ENCODE measurements at places on chromosomes 1 and 21.

GRCh38 chr1:32350785-32351398, 11.4 kb downstream of the FAM229A start:
- peak; percentile 30 for DNase-seq

- no peak for DNase-seq
Observed at GRCh38 chr1:61519631-61520030, 205.3 kb downstream of the TM2D1 start.

GRCh38 chr1:55214934-55215193, 300 bp downstream of the USP24 start:
- DNase-seq = no peak

DNA sequence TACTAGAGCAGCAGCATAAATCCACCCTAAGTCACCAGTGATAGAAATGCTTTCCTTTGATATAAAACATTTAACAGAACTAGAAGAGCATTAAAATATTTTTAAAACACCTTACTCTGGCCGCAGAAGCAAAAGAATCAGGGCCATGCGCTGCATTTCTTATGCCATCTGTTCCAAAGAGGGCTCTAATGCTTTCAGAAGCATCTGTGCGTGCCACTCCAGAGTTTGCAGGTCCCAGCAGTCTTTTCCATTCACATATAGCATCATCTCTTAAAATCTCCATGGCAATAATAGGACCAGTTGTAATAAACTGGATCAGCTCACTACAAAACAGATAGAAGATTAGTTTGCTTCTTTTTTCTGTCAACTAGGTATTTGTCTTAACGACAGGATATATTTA, 69.2 kb downstream of the NME7 start:
- no peak for DNase-seq

DNA sequence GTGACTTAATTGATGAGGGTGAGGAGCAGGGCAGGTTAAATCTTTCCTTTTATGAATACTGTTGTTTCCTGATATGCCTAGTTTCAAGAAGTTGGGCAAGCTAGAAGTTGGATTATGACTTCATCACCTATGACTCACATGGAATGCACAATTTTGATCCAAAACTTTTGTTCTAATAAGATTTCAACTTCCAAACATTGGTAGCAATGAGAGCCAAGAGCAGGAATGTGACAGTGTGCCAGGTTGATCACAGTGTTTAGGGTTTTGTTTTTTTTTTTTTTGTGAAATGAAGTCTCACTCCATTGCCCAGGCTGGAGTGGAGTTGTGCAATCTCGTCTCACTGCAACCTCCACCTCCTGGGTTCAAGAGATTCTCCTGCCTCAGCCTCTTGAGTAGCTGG, 349.4 kb downstream of the DUSP10 start:
- DNase-seq = no peak

DNA sequence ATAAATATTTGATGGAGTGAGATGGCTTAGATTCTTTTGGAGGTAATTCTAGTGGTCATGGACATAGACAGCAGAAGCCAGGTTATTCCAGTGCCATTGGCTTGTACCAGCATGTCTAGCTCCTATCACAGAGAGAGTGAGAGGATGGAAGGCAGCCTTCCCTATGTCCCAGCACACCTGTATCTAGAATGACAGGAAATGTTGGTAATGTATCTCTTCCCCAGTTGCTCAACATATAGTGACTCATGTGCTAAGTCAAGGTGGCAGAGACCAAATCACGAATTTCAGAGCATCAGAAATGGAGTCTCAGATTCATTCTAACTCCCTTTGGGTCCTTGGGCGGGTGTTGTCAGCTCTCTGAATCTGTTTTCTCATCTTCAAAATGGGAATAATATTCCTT, 28.4 kb downstream of the METTL13 start:
- no peak for DNase-seq

GRCh38 chr1:38031513-38031866, 15.1 kb downstream of the POU3F1 start:
- no peak for DNase-seq
